ENCODE measurements at places on chromosomes 12 and 14.

- no peak for DNase-seq
Observed at GRCh38 chr14:57753821-57754220, 112.1 kb downstream of the SLC35F4 start.

- no peak for DNase-seq
Observed at GRCh38 chr12:17056546-17056945, 450.6 kb upstream of the LMO3 start.

- no peak for DNase-seq
Observed at GRCh38 chr12:8507596-8507995, 5.7 kb upstream of the CLEC4D start.

- DNase-seq: no peak
Observed at GRCh38 chr12:108052260-108052659, 76.8 kb upstream of the WSCD2 start.
